ENCODE measurements at places on chromosomes 1 and 21. TPM values are rescaled to one million over a fixed set of nuclear protein-coding genes. Genes with fewer than 3 reads are reported as not detected.

DNA sequence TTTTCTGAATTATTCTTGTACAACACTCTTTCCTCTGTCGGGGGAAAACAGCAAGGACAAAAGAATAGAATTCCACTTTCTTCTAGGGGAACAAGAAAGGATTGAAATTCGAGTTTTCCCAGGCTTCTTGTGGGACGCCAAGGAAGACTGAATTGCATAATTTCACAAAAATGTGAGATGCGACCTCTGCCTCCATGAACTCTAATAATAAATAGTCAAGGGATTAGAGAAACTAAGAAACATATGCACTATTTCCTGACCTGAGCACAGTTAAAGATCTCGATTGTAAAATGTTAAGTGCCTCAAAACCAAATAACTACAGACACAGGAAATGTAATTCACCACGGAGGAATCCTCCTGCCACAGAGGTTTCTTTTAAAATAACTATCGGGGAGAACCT is 117.3 kb upstream of the MARK1 start:
- DNase-seq = no peak

Gene CFHR5
- not detected for total RNA-seq

GRCh38 chr1:179156026-179156425 is 73.5 kb downstream of the ABL2 start:
- no peak for DNase-seq

- DNase-seq = no peak
These were observed 28.5 kb downstream of the TEX35 start for GRCh38 chr1:178541379-178541778.

DNA sequence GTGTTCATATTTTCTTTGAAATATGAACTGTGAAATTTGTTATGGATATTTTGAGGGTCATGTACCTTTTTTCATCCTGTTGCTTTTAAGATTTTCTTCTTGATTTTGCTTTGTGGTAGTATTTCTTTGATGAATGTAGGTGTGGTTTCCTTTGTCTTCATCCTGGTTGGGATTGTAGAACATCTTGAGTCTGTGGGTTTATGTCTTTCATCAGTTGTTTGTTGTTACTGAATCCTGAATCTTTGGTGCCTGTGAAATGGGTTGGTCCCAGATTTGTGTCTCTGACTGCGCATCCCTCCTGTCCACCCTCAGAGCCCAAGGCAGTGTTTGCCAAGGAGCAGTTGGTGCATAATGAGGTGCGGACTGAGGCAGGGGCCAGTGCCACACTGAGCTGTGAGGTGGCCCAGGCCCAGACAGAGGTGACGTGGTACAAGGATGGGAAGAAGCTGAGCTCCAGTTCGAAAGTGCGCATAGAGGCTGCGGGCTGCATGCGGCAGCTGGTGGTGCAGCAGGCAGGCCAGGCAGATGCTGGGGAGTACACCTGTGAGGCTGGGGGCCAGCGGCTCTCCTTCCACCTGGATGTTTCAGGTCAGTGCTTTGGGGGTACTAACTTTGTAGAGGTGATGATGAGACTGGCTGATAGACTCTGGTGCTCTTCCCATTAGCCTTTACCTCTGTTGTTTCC is 38.5 kb downstream of the OBSCN start:
- no peak for DNase-seq

DNA sequence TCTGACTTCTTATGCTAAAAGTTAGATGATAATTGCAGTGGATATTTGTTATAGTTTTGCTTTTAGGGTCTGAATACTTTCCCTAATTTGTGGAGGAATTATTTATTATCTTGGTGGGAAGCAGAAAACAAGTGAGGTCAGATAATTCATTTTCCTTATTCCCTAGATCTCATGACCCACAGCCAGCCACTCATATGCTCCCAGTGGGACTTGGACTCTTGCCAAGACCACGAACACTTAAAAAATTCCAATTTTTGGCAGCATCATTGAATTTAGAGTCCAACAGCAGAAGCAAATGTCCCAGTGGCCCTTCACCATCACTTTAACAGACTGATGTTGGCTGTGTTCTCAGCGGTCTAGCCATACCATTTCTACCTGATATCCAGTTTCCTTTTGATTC is 204.2 kb downstream of the HMCN1 start:
- DNase-seq = no peak

GRCh38 chr1:19754482-19754881 is 45.2 kb downstream of the TMCO4 start:
- DNase-seq = no peak

DNA sequence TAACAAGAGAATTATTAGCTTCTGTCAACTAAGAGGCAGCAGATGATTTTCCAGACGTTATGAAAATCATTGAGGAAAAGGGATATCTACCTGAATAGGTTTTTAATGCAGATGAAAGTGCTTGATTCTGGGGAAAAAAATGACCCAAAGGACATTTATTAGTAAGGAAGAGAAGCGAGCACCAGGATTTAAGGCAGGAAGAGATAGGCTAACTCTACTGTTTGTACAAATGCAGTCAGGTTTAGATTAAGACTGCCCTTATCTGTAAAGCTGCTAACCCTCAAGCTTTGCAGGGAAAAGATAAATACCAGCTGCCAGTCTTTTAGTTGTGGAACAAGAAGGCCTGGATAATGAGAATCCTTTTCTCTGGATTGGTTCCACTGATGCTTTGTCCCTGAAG is 33.0 kb upstream of the LRIG2 start:
- no peak for DNase-seq

DNA sequence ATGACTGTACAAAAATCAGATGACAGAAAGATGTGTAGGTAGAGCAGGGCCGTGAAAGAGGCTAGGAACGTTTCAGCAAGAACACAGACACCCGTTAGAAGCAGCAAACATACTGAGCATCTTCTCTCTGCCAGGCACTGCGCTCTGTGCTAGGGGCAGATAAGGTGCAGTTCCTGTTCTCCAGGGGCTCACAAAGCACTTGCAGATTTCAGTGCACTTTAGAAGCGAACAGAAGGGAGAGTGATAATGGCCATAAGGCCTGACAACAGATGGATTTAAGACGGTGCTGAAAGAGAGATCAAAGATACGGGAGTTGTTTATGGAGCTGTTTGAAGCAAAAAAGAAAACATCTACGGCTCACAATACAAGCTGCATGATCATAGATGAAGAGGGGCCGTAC is 200.3 kb upstream of the FOXD3 start:
- DNase-seq = no peak

DNA sequence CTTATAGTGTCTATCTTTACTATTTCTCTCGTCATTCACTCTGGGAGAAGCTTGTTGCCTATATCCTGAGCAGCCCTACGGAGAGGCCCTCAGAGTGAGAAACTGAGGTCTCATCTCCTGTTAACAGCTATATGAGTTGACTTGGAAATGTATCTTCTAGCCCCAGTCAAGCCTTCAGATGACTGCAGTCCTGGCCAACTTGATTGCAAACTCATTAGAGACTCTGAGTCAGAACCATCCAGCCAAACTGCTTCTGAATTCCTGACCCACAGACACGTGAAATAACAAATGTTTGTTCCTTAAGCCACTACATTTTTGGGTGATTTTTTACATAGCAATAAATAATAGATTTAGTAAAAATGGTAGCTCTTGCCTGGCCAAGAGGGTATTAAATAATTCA is 3.9 kb upstream of the ZBED6 start:
- no peak for DNase-seq

- no peak for DNase-seq
These were observed 2.4 kb downstream of the PTPN14 start for GRCh38 chr1:214548988-214549387.

- no peak for DNase-seq
These were observed 50.4 kb downstream of the ATP5PO start for GRCh38 chr21:33865176-33865575.

- no peak for DNase-seq
These were observed 14.8 kb downstream of the BCAR3 start for GRCh38 chr1:93666613-93667384.
